ENCODE measurements at places on chromosomes 5 and 9.

GRCh38 chr9:1222511-1222910 is 172.4 kb downstream of the DMRT2 start:
- DNase-seq, result peak; percentile 34

DNA sequence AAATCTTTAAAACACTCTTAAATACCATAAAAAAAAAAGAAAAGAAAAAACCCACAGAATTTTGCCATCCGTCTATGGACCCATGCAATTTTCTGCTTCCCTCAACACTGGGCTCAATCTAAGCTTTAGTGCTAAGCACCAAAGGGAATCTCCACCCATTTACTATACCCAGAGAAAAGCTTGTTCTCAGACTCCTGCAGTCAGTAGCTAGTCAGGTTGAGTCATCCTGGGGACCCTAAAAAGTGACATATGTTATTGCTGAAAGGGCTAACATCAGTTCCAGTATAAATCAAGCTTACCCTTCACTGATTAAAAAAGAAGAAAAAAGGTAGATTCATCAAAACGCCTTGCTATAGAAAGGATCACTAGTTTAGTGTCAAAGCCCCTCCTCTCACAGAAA is 177.6 kb downstream of the MUSK start:
- DNase-seq, result no peak

DNA sequence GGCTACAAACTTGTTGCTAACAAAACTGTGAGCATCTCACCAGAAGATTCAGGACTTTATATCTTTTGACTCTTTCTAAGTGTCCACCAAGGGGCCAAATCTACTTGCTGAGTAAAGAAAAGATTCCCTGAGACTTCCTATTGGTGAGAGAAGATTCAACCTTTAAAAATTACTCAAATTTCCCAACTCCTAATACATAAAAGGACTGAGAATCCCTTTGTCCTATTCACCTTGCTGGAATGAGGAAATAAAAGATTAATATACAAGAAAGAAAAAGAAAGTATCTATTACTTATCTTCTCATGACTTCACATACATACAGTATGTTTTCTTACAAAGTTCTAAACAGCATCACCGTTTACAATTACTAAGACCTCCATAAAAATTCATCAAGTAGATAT is 47.9 kb upstream of the MYOT start:
- no peak for DNase-seq

DNA sequence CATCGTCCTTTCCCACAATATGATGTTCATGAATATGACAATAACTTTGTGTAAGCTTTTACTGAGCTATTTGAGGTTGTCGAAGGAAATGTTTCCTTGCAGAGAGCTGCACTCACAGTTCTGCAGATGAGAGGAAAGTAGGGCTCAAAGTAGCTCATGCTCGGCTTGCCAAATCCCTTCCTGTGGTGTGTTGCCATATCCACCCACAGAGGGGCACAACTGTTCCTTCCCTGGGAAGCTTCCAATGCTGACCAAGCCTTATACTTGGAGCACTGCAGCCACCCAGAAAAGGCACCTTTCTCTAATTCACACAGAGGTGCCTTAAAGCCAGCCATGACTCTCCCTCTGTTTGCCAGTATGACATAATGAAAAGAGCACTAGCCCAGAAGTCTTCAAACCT is 390.3 kb downstream of the CAAP1 start:
- DNase-seq, result no peak

GRCh38 chr5:133366438-133366837 is 245.9 kb downstream of the FSTL4 start:
- DNase-seq, result no peak

GRCh38 chr9:25975667-25976066 is 297.4 kb upstream of the TUSC1 start:
- no peak for DNase-seq

DNA sequence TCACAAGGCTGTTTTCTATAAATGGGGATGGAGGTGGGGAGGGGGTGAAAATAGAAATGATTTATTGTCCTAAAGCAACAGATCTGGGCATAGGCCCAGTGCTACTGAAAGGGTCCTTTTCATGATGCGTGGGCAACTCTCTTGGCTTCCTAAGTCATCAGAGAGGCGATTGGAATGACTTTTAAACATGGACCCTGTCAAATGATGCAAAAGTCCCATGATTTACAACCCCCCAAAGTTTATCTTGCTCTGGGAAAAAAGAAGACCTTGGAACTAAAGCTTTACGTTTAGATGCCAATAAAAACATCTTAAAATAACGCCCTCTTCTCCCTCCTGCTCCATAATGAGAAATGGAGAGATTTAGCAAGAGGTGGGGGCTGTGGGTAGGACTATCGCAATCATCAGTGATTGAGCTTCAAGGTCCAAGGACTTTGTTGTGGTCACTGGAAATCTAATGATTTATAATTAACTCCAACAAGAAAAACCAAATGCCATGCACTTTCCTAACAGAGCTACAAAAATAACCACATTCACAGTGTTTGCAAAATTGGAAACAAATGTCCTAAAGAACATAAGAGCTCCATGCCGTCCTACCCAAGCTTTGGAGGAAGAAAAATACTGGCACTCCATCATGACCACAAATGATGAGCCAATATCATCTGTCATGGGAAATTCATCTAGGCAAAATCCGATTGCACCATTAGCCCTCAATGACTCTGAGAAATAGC is 167.5 kb upstream of the CLINT1 start:
- DNase-seq, result no peak

DNA sequence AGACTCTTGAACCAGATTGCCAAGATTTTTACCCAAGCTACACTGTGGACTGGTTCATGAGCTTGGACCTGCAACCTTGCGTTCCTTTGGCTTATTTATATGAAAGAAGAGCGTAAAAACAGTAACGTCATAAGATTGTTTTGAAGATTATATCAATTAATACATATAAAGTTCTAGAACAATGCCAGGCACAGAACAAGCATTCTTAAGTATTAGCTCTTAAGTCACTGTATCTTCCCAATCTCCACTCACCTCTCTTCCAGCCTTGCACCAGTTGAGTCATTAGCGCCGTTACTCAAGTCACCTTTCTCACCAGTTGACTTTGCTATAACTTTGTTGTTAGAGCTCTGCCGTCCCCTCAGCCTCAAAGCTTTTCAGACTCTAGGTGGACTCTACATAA is 415.7 kb downstream of the PLK2 start:
- no peak for DNase-seq

GRCh38 chr9:114007991-114008666 is 70.0 kb downstream of the AMBP start:
- no peak for DNase-seq

- no peak for DNase-seq
These were observed 194.2 kb upstream of the GLRA1 start for GRCh38 chr5:152118676-152119470.

GRCh38 chr5:52523701-52524100 is 264.0 kb upstream of the ITGA1 start:
- DNase-seq, result no peak

DNA sequence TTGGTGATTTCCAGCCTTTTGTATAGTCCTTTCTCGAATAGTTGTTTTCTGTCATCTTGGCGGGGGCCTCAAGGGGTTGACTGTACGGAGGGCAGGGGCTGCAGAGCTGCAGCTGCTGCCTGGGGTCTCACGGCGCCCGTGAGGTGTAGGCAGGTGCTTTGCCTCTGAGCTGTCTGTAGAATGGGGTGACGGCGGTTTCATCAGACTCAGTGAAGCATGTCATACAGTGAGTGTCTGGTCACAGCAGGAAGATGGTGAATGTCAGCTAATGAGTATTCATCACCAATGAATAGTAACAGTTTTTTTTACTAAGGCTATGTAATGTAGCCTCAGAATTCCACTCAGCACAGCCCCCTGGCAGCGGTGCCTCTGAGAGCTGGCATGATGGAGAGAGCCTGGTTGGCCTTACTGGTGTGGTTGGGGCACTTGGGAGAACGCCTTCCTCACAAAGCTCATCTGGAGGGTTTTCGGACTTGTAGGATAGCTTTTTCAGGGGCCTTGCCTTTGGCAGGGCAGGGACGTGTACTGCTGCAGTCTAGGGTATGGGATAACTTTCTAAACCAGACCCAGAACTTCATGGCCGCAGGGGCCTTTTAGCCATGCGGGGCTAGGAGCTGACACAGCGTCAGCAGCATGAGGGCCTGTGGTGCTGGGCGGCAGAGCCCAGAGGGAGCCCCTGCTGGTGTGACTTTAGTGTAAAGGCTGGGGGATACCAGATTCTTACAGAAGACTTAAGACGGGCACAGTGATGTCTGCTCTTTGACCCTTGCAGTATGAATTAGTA is 15.0 kb downstream of the TENT4A start:
- DNase-seq, result peak; percentile 86

GRCh38 chr5:127133071-127133470 is 59.8 kb upstream of the C5orf63 start:
- no peak for DNase-seq

GRCh38 chr5:131357739-131358561 is 94.1 kb downstream of the CDC42SE2 start:
- DNase-seq, result no peak

DNA sequence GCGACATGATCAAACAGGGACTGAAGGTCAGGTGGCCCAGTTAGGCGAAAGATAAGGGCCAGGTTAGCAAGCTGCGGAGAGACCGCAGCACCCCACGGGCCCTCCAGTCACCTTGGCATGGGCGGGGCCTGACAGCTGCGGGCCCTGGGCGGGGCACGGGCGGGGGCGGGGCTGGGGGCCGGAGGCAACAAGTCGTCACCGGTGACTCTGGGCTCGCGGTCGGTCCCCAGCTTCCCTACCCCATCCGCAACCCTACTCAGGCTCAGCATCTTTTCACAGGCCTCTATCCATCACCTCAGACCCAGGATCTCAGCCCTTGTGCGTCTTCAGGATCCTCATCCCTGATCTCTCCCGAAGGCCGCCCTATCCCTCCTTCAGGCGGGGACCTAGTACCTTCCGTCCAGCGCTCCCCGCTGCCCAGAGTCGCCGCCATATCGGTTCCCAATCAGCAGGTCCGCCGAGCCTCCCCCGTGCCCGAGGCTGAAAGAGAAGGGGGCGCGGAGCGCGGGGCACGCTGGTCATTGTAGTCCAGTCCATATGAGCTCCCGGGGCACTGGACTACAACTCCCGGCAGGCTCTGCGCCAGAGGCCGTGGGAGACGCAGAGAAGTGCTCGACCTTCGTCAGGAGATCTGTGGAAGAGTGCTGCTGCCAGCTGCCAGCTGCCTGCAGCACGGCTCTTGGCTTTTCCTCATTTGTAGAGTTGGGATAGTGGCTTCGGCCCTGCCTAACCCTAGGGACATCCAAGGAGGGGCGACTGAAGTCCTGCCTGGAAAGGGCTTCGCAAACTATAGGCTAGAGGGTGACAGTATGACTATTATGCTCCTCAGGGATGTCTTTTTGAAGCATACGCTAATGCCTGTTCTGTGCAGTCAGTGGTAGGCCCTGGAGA is at the start of gene DNAJC18:
TSS of gene DNAJC18 (minus strand) at position 513 of the 891 bp plus-strand sequence. CDS start at position 433, 80 bp downstream.
- peak; percentile 86 for DNase-seq

DNA sequence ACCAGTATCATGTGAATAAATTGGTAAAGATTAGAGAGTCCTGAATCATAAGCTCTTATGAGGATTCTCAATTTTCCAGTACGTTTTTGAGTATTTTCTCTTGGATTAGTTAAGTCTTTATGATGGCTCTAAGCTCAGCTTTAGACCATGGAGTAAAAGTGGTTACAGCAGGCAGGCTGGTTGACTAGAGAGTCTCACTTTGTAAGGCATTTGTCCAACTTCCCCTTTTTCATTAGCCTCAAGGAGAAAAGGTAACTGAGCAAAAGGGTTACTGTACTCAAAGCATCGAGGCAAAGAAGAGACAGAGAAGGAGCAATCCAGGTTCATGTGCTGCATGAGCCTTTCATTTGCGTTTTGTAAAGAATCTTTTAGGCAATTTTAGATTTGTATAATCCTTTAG is 8.5 kb downstream of the NOP16 start:
- DNase-seq, result no peak

- no peak for DNase-seq
These were observed 8.3 kb downstream of the NANS start for GRCh38 chr9:98064623-98065392.

- no peak for DNase-seq
These were observed 13.5 kb upstream of the AMACR start for GRCh38 chr5:34021334-34021733.

DNA sequence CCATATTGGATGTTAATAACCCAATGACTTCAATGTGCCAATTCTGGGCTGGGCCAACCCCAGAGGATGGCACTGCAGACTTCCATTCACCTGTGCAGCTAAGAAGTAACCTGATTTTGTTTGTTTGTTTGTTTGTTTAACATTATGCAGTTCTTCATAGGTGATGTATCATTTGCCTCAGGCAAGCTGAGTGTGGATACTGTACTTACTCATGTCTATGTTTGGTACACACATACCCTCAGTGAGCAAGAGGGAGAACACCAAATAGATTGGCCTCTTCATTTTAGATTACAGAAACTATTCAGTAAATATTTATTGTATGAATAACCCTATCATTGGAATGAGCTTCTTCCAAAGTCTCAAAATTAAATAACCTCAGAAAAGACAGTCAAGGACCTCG is 180.2 kb upstream of the SMC2 start:
- DNase-seq, result no peak

DNA sequence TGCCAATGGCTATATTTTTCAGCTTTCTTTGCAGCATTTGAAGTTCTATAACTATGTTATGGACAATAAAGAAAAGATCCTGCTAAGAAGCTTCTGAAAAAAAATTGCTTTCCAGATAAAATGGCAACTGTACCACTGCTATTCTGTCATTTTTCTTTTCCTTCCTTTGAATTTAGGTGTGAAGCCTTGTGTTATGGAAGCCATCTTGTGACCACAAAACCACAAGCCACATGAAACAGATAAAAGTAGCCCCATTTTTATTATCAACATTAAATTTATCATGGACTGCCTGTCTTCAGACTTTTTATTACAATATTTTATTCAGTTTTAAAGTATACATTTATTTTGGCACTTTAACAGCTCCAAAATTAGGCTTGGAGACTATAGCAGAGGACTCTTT is 289.9 kb upstream of the ACTBL2 start:
- no peak for DNase-seq

DNA sequence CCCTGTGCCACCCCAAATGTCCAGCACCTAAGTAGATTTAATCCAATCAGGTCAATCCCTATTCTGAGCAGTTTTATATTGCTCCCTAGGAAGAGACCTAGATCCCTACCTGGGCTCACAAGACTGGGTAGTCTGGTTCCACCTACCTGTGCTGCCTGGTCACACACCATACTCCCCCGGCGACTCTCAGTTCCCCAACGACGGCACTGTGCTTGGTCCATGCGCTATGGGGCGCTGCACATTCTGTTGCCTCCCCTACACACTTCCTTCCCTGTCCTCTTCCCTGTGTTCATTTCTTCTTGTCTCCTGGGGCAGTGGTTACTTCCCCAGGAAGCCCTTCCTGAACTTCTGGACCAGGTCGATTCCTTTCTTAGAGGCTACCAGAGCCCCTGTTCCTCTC is 109.9 kb upstream of the IL12B start:
- DNase-seq, result no peak

DNA sequence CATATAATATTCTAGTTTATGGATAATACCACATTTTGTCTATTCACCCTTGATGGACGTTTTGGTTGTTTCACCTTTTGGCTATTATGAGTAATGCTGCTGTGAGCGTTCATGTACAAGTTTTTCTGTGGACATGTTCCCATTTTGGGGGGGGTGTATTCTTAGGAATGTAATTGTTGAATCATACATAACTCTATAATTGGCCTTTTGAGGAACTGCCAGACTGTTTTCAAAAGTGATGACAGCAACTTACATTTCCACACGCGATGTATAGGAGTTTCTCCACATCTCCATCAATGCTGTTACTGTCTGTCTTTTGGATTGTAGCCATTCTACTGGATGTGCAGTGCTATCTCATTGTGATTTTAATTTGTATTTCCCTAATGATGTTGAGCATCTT is 69.8 kb downstream of the SLC46A2 start:
- DNase-seq, result no peak
